ENCODE measurements at places on chromosomes 12 and 14.
A peak's percentile ranks its signal among the peaks of the same experiment; 100 is the strongest.

- no peak for DNase-seq
Measured at GRCh38 chr12:47123730-47124129, 44.0 kb upstream of the AMIGO2 start.

- no peak for DNase-seq
Measured at GRCh38 chr14:40003773-40004172, 571.5 kb upstream of the FBXO33 start.

DNA sequence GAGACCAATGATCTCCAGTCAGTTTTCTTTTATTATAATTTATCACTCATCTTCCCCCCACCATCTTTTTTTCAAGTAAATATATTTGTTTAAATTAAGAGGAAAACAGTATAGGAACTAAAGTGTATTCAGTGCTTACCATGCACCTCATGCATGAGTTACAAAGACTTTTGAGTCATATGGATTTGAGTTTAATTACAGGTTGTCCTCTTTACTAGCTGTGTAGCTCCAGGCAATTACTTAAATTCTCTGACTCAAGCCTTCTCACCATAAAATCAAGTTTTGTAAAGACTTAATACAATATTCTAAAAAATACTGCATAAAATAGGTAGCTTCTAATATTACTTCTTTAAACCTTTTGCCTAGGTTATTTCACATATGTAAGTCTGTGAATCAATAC lies 251.3 kb downstream of the SLC16A7 start:
- no peak for DNase-seq

GRCh38 chr12:90004319-90005074 lies 295.9 kb upstream of the ATP2B1 start:
- no peak for DNase-seq

GRCh38 chr14:64823305-64823861 lies 56.3 kb downstream of the SPTB start:
- peak; percentile 80 for DNase-seq

All from right lobe of liver (tissue), 6 donors.